Calu3 (cell line): ENCODE measurements at places on chromosomes 3 and 15. TPM values are rescaled to one million over a fixed set of nuclear protein-coding genes. Genes with fewer than 3 reads are reported as not detected.
A peak's percentile ranks its signal among the peaks of the same experiment; 100 is the strongest.

Gene RAD51
- total RNA-seq = 12.8 and 14.5 TPM in 2 replicates

- H3K27ac ChIP-seq = no peak within 1 kb of the TSS
- H3K4me1 ChIP-seq = no peaks in the 10 kb centered on the region
- no peak for DNase-seq
- H3K36me3 ChIP-seq = no peaks in the 10 kb centered on the region
- H3K4me3 ChIP-seq = no peak within 1 kb of the TSS
These were observed at the start of gene GHSR for GRCh38 chr3:172447611-172448579. TSS of gene GHSR (minus strand) at chr3:172448456. CDS start at chr3:172448413, 43 bp downstream.

DNA sequence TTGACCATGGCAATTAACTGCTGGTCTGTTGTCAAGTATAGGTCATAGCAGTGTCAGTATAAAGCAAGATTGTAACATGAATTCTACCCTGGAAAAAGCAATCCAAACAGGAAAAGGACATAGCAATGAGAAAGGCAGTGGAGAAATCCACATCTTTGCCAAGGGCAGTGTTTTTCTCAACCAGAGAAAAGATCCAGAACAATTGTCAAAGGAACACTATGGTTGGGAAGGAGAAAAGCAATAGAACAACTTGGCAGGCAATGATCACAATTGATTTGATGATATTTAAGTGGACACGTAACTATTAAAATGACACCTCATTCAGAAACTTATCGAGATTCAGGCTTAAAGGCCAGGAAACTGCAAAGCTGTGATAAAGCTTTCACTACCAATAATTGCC, 271.1 kb downstream of the DIPK2A start:
- no peak for DNase-seq
- H3K36me3 ChIP-seq = no peaks in the 10 kb centered on the region
- H3K27me3 ChIP-seq = no peaks in the 10 kb centered on the region
- H3K4me3 ChIP-seq = no peak overlapping the region

Gene MYO1E
- 617 and 655 TPM in 2 replicates for total RNA-seq

- H3K4me3 ChIP-seq = no peak overlapping the region
- no peaks in the 10 kb centered on the region for H3K4me1 ChIP-seq
These were observed 37.5 kb downstream of the NBEAL2 start for GRCh38 chr3:47016934-47017435.

GRCh38 chr3:42819351-42819965, 10.2 kb downstream of the ACKR2 start:
- H3K27ac ChIP-seq = peak overlapping the region; percentile 71
- H3K36me3 ChIP-seq = peaks cover 8% of the 10 kb centered on the region
- DNase-seq = peak; percentile 46
- H3K4me1 ChIP-seq = peaks cover 28% of the 10 kb centered on the region
- H3K27me3 ChIP-seq = no peaks in the 10 kb centered on the region

Gene CSPG5
- total RNA-seq = 6.1 and 7.4 TPM in 2 replicates

GRCh38 chr3:101978348-101978747, 129.0 kb downstream of the NFKBIZ start:
- H3K4me1 ChIP-seq = peaks cover 9% of the 10 kb centered on the region
- no peak for DNase-seq
- no peak overlapping the region for H3K4me3 ChIP-seq
- H3K27ac ChIP-seq = no peak overlapping the region
- no peaks in the 10 kb centered on the region for H3K27me3 ChIP-seq

GRCh38 chr3:87468938-87469337, 192.6 kb upstream of the POU1F1 start:
- no peaks in the 10 kb centered on the region for H3K27me3 ChIP-seq
- H3K4me1 ChIP-seq = no peaks in the 10 kb centered on the region
- no peaks in the 10 kb centered on the region for H3K36me3 ChIP-seq
- H3K4me3 ChIP-seq = no peak overlapping the region
- DNase-seq = no peak

Gene SKOR1
- 0.17 and 0.27 TPM in 2 replicates for total RNA-seq

GRCh38 chr15:68372291-68372811, 59.6 kb downstream of the ITGA11 start:
- peaks cover 31% of the 10 kb centered on the region for H3K27me3 ChIP-seq
- H3K4me3 ChIP-seq = no peak overlapping the region
- H3K36me3 ChIP-seq = no peaks in the 10 kb centered on the region
- no peak overlapping the region for H3K27ac ChIP-seq

Gene ATP2B2
- not detected in 2 replicates for total RNA-seq

- no peaks in the 10 kb centered on the region for H3K36me3 ChIP-seq
- no peak for DNase-seq
- H3K4me1 ChIP-seq = no peaks in the 10 kb centered on the region
- no peak overlapping the region for H3K4me3 ChIP-seq
- H3K27me3 ChIP-seq = no peaks in the 10 kb centered on the region
These were observed 126.5 kb upstream of the CNTN6 start for GRCh38 chr3:966341-966740.
